ENCODE measurements at places on chromosomes 1 and 21. TPM values are rescaled to one million over a fixed set of nuclear protein-coding genes. Genes with fewer than 3 reads are reported as not detected.

DNA sequence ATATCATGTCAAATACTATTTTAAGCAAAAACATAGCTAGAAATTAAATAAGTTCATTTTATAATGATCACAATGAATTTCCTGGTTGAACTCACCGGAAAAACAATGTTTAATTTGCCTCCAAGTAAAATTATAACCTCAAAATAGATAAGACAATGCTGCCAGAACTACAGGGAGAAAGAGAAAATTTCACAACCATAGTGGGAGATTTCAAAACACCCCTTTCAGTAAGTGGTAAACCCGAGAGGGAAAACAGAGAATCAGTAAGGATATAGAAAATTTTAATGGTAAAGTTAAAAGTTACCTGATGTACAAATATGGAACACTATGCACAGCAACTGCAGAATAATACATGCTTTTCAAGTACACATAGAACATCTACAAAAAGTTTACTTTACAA is 43.2 kb upstream of the PLA2G4A start:
- DNase-seq = no peak

- DNase-seq = no peak
Measured at GRCh38 chr1:216721863-216722262, 1.4 kb downstream of the ESRRG start.

DNA sequence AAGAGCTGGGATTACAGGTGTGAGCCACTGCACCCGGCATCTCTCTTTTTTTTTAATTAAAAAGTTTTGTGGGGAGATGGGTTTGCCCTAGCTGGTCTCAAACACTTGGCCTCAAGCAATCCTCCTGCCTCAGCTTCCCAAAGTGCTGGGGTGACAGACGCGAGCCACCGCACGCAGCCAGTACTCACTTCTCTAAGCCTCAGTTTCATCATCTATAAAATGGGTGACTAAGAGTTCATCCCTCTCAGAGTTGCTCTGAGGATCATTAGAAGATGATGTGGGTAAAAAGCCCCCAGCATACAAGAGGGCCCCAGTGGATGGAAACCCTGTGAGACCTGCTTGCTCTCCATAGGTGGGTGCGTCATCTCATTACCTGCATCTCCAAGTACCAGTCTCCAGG is 2.5 kb upstream of the CATSPER4 start:
- no peak for DNase-seq

DNA sequence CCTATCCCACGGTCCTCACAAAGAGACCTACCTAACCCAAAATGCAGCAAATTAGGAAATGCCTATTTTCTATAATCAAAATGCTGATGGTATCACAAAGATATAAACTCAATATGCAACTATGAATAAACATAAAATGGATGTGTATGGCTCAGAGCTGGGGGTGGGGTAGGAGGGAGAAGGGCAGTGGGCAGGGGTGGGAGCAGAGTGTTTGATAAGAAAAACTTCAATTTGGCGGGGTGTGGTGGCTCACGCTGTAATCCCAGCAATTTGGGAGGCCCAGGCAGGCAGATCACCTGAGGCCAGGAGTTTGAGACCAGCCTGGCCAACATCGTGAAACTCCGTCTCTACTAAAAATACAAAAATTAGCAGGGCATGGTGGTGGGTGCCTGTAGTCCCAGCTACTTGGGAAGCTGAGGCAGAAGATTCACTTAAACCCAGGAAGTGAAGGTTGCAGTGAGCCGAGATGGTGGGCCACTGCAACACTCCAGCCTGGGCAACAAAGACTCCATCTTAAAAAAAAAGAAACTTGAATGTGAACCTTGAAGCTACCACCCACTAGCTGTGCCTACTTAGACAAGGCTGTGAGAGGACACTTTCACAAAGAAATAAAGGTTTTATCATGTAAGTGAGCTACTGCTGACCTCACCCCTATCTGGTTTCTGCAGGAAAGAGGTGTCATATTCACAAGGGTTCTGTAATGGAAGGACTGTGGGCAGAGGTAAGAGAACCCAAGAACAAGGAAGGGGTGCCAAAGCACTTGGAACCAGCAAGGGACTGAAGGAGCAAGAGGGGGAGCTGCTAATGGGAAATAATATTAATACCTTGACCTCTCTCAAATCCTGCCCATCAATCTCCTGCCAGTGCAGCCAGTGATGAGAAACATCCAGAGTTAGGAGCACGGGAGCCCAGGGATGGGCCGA is 53.0 kb downstream of the HLCS start:
- no peak for DNase-seq

GRCh38 chr1:158830904-158831507 is at the start of gene MNDA:
Gene MNDA (plus strand): TSS chr1:158831351. CDS start chr1:158842154, 10,803 bp downstream.
- DNase-seq = no peak

GRCh38 chr1:24490101-24490781 is 12.4 kb upstream of the RCAN3 start:
- no peak for DNase-seq

Gene RIMKLA
- total RNA-seq = 0.73 TPM

Gene PTPN7
- total RNA-seq = 42.3 TPM

Gene C1orf185
- not detected for total RNA-seq

Gene TMPRSS15
- total RNA-seq = not detected

Gene CLDN19
- not detected for total RNA-seq

Measured in spleen (tissue), 13 donors.